A673 (cell line): ENCODE measurements at places on chromosomes 5 and 9. TPM values are rescaled to one million over a fixed set of nuclear protein-coding genes. Genes with fewer than 3 reads are reported as not detected.

The ENHO gene
- total RNA-seq: 1.2 and 2.8 TPM in 2 replicates

The ANAPC2 gene
- total RNA-seq: 49.6 and 54.1 TPM in 2 replicates

The TAF11L11 gene
- 0.64 and 0.85 TPM in 2 replicates for total RNA-seq

The STARD4 gene
- 37.7 and 43.4 TPM in 2 replicates for total RNA-seq

The BARHL1 gene
- not detected in 2 replicates for total RNA-seq

The EPB41L4A gene
- not detected in 2 replicates for total RNA-seq
